Stimulated activated CD8-positive, alpha-beta memory T cell treated with anti-CD3 and anti-CD28 coated beads, Interleukin-4, amount 100 ng/mL, for 4 hours (primary cell): ENCODE measurements at places on chromosomes 2 and 18.

DNA sequence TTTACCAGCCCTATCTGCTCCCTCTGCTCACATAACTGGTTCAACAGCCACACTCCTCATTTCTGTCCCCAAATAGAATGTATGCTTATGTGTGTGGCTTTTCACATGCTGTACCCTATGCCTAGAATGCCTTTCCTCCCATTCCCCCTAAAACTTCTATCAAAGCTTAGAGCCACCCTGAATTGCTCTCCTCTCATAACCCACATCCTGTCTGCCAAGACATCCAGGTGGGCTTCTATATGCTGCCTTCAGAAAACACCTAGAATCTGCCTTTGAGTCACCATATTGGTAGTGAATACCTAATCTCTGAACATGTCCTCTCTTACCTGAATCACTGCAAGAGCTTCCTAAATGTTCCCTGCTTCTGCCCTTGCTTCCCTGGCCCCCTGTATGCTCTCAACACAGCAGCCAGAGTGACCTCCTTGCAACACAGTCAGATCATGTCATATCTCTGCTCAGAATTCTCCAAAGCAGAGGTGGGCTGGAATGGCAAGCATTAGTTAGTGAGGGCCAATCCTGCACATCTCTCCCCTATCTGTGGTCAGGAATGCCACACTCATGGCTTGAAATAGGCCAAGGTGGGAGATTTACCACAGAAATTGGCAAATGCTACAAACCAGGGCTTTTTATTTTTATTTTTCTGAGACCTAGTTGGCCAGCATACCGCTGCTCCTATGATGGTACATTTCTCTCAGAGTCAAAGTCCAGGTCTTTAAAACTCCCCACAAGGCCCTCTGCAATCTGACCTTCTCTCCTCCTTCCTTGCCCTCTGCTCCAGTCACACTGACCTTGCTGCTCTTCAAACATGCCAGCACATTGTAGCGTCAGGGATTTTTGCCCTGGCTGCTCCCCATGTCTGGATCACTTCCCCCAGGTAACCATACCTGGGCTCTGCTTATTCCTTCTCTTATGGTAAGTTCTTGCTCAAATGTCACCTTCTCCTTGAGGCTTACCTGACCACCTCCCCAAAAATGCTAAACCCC is 111.8 kb upstream of the STON1 start:
- no peak for DNase-seq

- DNase-seq: no peak
These were observed 48.1 kb downstream of the KCNE4 start for GRCh38 chr2:223100061-223100511.

GRCh38 chr2:96105994-96106715 is 10.2 kb downstream of the ADRA2B start:
- no peak for DNase-seq

DNA sequence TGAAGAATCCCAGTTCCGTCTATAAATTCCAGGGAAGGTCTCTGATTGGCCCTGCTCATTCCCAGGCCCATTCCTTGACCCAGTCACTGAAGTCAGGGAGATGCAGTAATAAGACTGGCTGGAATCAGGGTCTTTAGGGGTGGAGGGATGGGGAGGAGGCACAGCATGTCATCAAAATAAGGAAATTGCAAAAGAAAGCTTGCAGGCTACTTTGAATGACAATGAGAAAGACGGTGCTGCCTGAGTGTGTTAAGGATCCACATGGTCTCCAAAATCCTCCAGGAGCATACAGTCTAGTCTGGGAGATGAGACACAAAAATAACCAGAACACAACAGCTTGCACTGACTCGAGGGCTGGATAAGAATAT is 2.0 kb upstream of the DES start:
- no peak for DNase-seq

DNA sequence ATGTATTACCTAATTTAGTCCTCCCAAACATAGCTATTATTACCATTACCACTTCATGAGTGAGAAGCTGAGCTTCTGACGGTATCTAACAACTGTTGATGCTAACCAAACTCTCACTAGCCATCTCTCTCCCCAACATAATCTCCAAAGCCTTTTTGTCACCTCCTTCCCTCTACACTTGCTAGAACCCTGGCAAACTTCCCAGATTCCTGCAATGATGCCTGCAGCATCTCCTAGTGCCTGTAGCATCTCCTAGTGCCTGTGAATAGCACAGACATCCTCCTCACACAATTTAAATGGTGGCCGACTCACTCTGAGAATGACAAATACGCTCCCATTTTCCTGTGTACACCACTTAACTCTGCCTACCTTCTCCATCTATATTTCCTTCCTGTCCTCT is 126.7 kb downstream of the STK39 start:
- no peak for DNase-seq

- DNase-seq: no peak
These were observed 67.3 kb upstream of the TEX51 start for GRCh38 chr2:126831234-126832005.

DNA sequence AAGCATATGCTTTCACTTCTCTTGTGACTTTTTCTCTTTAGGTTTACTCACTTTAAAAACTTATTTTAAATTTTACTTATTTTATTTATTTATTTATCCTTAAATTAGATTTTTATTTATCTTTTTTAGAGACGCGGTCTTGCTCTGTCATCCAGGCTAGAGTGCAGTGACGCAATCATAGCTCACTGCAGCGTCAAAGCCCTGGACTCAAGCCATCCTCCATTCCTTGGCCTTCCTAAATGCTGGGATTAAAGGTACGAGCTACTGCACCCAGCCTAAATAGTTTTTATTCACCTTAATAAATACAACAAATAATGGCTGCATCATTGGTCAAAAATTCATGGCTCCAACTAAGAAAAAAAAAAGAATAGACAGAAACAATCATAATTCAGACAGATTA is 415.7 kb upstream of the FIGN start:
- no peak for DNase-seq

- DNase-seq: no peak
These were observed 20.0 kb downstream of the AQP12B start for GRCh38 chr2:240662681-240663080.

DNA sequence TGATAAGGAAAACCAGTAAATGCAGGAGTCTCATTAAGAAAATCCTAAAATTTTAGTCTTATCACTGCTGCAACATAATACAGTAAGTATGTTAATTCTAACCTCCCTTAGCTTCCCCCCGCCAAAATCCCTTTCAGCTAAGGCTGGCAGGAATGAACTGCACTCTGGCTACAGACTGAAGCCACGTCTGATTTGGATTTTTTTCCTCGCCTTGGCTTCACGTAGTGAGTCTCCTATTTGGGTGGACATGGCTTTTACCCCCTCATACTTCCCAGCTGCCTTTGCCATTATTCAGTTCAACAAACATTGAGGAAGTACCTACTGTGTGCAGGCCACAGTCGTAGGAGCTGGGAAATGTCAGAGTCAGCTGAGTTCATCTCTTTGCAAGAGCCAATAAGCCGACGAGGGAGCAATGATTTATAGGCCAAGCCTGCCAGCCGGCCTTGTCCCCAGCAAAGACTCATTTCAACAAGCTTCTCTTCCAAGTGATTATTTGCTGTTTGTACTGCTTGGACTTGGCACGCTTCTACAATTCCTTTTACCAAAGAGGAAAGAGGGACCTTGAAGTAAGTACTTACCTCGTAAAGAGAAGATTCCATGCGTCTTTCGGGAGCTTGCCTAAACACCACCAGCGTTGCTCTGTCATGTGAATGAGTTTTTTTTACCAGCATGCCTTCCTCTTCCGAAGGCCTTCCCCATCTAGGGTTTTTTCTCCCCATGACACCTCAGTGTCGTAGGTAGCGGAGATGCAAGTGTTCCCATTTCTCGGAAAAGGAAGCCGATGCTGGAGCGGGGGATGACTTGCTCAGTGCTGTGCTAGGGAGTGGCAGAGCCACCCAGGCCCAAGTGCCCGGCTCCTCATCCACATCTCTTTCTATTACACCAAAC is 138.6 kb downstream of the KLHL29 start:
- no peak for DNase-seq

GRCh38 chr2:15989559-15989958 is 49.2 kb downstream of the MYCN start:
- no peak for DNase-seq

GRCh38 chr18:34594266-34594665 is 115.8 kb upstream of the DTNA start:
- DNase-seq: no peak

GRCh38 chr2:200966770-200967169 is 3.3 kb upstream of the ORC2 start:
- DNase-seq: no peak

DNA sequence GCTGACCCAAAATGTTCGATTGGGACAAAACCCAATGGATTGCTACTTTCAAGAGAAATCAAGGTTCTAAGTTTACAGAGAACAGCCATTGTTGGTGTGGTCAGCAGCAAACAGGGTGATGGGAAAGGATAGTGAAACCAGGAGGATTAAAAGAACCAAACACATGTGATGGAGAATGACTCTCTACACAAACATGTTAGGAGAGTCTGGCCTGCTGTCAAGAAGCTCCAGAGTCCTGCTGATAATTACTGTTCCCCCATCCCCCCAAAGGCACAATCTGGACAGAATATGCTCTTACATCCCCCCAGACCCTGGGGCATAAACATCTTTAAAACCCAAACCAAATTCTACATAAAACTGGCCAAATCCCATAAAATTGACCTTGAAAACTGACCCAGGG is 32.0 kb upstream of the ACYP2 start:
- DNase-seq: no peak

- DNase-seq: no peak
These were observed 37.1 kb upstream of the TNFRSF11A start for GRCh38 chr18:62287781-62288664.

DNA sequence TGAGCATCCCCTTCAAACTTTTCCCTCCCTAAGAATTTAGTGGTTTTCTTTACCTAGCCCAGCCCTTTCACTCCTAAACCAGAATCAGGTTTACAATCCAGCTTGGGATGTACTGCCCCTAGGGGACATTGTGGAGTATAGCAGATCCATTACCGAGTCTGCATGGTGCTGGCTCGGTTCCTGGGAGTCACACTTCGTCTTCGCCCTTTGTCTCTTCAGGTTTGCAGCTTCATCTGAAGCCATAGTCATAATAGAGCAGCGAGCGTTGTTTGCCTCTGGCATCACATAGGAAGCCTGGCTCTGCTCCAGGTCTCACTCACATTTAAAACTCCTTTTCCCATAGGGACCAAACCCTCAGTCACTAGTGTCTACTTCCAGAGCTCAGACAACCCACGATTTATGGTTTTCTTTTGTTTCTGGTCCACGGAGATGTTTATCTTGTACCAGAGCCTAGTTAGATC is 16.8 kb upstream of the LYPD6 start:
- no peak for DNase-seq

DNA sequence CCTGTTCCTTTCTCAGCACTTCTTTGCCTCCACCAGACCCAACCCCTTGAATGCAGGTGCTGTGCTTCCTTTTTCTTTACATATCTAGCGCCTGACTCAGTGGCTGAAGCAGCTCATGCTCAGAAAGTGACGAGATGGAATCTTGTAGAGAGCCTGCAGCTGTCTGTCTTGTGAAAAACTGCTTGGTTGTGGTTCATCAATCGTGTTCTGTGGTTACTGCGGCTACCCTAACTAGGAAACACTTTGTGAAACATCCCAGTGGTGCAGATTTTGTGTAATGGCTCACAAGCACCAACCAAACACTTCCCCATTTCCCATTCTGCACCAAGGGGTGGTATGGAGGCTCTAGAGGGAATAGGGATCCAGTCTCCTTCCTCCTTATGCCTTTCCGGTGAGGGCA is 307.2 kb upstream of the MMADHC start:
- no peak for DNase-seq

DNA sequence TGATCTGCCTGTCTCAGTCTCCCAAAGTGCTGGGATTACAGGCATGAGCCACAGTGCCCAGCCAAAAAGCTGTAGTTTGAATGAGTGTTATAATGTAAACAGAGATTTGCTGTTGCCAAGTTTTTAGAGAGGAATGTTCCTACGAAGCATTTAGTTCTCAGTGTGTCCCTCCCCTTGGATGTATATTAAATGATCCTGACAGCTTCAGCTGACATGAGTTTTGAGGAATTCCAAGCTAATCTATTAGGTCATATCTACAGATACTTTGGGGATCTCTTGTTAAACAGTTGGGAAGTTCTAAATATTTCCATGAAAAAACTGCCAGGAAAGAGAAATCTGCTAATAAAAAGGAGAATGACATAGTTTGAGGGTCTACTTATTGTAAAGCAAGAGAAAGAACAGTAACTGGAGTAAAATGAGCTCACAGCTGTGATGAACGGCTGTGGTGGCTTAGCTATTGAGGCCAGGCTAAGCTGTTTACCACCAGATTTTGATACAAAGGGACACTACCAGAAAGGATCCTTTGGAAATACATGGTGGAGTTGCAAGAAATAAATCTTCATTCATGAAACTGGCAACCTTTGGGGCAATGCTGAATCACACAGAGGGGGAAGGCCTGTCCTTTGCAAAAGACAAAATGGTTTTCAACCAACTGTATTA is 2.6 kb upstream of the STON1 start:
- no peak for DNase-seq

- DNase-seq: no peak
These were observed 21.6 kb downstream of the BMP10 start for GRCh38 chr2:68849579-68850030.

DNA sequence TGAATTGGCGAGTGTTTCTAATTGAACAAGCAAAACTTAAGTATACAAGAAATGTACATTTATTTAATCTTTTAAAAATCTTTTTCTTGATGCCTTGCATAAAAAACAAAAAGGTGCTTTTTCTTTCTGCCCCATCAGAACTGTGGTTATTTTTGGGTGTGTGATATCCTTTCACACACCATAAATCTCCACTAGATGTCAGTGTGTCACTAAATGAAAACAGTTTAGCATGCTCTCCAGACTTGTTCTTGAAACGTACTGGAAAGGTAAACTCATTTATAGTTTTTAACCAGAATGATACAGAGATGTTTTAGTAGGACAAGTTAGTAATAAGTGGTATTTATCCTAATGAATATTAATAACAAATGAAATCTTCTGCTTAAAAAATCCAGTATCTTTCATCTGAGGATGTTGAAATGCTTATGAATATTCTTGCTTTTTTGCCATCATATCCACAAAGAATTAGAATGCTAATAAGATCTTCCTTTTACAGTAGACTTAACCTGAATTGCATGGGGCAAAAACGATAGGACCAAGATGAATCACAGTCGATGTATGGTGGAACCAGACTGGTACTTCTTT is 96.8 kb downstream of the UBE2E3 start:
- no peak for DNase-seq

- no peak for DNase-seq
These were observed 4.1 kb downstream of the XIRP2 start for GRCh38 chr2:166892397-166892796.

DNA sequence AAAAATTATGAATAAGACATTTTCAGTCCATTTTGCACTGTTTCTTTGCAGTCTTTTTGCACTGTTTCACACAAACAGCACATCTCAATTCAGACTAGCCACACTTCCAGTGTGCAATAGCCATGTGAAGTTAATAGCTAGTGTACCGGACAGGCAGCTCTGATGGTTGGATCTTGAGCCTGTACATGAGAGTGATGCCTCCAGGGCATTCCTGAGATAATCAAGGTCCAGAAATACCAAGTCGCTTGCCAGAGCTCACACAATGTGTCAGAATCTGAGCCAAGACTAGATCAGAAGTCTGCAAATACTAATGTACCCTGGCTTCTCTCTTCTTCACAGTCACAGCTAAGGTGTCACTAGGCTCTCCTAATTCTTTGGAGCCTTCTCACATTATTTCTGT is 180.2 kb downstream of the OSR1 start:
- DNase-seq: no peak

- no peak for DNase-seq
These were observed 202.4 kb upstream of the RAB12 start for GRCh38 chr18:8406868-8407250.

GRCh38 chr18:49494660-49495059 is 7.6 kb upstream of the C18orf32 start:
- no peak for DNase-seq

- DNase-seq: no peak
These were observed 257.5 kb upstream of the REG3G start for GRCh38 chr2:78768016-78768415.
